ENCODE measurements at places on chromosomes 12 and 14.

DNA sequence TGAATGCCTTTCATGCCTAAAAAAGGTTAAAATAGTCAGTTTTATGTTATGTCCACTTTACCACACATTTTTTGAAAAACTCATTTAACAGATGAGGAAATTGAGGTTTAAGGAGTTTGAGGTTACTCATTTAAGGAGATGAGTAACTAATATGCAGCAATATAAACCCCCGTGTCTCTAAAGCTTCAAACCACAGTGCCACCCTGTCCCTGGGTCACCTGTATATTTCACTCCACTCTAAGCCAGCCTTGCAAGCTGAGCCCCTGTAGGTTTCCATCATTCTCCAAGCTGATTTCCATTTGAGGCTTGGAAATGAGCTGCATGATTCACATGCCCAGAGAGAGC lies 64.4 kb downstream of the NUAK1 start:
- DNase-seq, result no peak

GRCh38 chr12:111761099-111761498 lies 5.6 kb upstream of the ALDH2 start:
- DNase-seq, result no peak

DNA sequence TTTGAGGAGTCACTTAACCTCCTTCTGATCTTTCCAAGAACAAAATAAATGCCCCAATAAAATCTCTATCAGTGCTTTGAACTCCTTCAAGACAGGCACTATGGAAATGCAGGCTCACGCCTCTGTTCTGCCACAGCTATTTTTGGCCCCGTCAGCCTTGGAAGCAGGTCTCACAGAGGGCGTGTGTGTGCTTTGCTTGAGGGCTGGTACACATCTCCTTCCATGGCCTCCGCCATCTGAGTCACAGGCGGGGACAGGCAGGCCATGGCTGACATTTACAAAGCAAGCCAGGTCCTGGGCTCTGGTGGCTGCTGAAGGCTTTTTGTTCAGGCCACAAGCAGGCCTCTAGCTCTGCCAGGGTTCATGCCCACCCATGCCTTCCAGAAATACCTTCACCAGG lies 16.0 kb downstream of the PRIMA1 start:
- DNase-seq, result no peak

- no peak for DNase-seq
Measured at GRCh38 chr12:607541-608001, 55.7 kb downstream of the NINJ2 start.

DNA sequence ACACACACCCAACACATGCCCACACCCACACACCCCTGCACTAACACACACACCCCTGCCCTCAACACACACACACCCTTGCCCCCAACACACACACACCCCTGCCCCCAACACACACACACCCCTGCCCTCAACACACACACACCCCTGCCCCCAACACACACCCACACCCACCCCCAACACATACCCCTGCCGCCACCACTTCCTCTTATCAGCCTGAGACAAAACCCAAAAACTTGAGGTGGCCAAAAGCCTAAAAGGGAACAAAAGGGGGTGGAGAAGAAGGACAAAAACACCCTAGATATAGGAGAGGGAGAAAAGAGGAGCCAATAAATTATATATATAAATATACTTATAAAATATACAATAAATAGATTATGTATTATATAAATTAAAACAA lies 9.1 kb upstream of the DEGS2 start:
- DNase-seq, result no peak

DNA sequence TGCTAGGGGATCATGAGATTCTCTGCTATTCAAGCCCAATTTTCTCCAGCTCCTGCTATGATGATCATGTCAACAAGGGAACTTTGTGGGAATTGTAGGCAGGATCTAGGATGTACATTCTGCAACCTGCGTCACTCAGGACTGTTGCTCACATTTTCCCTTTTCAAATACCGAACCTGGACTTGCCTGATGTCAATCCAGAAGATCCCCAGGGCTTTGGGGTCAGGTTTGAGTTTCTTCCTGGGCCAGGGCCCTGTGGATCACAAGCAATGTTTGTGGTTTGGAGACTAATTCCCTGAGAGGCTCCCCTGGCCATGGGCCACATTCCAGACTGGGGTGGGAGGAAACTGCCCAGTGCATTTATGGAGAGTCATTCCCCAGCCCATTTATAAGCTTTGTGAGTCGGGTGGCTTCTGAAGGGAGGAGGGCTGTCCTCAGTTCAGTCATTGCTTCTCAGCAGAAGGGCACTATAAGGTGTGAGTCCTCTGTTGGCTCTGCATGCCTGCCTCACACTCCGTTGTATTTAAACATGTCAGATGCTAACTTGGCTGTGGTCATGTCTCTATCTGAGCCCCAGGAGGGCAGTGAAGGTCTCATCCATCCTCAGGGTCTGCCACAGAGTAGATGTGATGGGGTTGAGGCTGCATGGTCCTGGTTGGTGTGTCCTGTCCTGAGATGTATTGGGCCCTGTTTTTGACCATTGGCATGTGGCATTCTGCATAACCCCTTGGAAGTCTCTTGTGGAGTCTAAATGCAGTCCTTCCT lies 6.5 kb downstream of the KRT86 start:
- DNase-seq, result peak; percentile 95

DNA sequence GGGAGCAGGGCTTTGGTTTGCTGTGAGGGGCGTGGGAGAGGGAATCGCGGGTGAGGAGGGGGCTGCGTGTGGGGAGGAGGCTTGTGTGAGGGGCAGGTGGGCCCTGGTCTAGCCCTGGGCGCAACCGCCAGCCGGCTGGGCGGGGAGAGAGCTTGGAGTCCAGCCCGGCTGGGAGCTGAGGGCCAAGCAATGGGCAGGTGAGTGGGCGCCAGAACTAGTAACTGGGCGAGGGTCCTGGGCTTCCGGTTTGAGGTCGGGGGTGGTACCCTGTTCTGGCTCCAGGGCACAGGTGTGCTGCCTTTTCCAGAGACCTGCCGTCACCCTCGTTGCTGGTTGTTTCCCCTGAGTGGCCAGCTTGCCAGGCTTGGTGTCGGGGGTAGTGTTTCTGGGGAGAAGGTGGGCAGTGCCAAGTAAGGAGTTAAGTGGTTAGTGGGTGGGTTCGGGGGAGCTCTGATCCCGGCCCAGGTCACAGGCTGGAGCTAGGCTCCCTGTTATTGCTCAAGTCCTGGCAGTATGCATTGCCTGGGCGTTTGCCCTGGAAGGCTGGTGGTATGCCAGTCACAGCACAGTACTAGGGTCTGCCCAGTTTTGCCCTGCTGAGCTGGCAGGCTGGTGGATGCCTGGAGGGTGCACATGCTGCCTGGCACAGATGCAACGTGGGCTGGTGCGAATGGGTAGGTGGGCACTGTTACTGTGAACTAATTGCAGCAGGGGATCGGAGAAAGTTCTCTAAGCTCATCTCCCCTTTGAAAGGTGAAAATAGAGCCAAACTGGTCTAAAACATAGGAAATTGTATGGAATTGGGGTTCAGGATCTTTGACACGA lies 683 bp downstream of the CIPC start:
- no peak for DNase-seq

DNA sequence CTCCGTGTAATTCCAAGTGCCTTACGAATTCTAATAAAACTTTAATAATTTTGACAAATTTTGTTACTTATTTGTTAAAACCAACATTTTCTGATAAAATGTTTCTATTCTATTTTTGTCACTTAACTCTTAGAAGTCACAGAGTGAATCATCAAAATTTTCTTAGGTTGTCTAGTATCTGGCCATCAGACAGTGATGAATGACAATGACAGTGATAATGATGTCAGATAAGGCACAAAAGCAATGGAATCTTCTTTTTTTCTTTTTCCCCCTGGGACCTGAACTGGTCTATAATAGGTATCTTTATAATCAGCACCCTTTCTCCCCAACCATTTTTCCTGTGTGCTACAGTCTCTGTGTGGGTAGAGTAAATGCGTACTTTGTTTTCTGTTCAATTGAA lies 407.3 kb downstream of the SOX5 start:
- DNase-seq, result no peak

- DNase-seq, result no peak
Measured at GRCh38 chr12:124071075-124071443, 98.0 kb downstream of the ZNF664 start.

DNA sequence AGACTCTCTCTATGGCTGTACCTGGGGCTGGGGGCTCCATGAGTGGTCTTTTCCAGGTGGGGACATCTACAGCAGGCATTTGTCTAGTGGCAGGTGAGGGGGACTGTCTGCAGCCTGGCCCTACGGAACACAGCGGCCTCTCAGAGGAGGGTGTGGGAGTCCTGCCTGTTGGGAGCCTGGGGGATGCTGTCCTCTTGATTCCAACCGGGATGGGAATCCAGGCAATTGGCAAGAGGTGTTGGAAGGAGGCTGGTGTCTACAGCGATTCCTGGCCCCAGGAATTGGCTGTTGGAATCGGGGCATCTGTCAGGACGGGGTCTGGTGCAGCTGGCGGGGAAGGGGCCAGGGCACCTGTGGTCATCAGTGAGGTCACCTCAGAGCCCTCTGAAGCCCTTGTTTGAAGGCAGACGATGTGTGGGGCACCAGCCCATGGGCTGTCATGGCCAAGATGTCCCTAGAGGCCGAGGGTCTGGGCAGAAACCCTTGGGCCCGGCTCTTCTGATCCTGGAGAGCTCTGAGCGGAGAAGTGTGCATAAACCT lies 386.3 kb downstream of the TMEM121 start:
- DNase-seq, result no peak

DNA sequence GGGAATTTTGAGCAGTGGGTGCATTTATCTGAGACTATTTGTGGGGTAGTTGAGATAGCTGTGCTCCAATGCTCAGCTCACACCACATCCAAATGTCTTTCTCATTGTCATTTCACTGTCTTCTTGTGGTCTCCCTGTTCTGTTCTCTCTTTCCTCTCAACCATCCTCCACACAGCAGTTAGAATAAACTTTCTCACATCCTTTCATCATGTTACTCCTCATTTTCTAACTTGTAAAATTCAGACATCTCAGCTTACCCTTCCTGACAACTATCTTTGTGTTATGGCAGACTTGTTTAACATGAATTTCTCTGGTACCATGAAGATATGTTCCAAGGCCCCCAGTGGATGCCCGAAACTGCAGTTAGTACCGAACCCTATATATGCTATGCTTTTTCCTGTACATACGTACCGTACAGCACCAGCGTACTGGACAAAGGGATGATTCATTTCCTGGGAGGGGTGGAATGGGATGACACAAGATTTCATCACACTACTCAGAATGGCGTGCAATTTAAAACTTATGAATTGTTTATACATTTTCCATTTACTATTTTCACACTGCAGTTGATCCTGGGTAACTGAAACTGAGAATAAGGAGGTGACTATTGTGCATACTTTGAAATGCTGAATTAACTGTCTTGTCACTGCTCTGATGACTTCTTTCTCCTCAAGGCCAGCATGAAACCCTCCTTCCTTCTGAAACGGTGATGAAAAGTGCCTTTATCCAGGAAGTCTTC lies 177.1 kb upstream of the SLC38A2 start:
- no peak for DNase-seq

DNA sequence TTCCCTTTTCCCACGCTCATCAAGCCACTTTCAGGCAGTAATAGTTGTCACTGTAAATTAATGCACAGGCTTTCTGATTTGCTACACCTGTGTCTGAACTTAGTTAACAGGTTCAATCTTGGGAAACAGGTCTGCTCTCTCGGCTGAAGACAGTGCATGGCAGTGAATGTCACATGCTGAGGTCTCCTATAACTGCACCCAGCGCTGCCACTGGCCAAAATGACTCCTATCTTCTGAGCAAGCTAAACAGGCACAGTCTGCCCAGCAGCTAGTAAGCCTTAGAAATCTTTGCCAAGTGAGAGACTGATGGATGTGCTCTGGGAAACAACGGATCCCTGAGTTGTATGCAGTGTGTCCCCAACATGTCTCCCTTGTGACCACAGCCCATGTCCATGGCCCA lies 25.2 kb upstream of the FOXN3 start:
- no peak for DNase-seq
